ENCODE measurements at places on chromosomes 1 and 21.

DNA sequence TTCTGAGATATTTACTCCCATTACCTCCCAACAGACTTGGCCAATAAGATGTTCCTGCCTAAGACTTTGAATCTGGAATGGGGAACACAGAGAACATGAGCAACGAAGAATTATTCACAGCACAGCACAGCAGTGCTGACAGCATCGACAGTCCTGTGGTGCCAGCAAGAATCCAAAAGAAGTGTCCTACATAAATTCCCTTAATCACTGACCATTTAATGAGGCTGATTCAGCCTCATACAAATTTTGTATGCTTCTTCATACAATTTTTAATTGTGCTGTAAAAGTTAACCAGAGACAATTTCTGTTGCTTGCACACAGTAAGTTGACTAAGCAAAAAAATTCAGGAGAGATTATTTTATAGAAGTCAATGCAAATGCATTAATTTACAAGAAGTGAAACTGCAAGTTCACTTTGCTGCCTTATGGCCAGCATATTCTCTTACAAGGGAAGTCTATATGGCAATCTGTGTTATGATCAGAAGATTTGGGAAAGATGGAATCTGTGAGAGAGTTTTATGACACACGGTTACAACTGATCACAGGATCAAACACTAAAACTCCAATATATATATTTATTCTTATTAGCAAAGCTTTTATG lies 855.9 kb downstream of the LTN1 start:
- no peak for DNase-seq

- no peak for DNase-seq
These were observed 14.8 kb downstream of the URB1 start for GRCh38 chr21:32377991-32378390.

GRCh38 chr1:25917996-25918395 lies 11.8 kb upstream of the STMN1 start:
- DNase-seq: no peak

DNA sequence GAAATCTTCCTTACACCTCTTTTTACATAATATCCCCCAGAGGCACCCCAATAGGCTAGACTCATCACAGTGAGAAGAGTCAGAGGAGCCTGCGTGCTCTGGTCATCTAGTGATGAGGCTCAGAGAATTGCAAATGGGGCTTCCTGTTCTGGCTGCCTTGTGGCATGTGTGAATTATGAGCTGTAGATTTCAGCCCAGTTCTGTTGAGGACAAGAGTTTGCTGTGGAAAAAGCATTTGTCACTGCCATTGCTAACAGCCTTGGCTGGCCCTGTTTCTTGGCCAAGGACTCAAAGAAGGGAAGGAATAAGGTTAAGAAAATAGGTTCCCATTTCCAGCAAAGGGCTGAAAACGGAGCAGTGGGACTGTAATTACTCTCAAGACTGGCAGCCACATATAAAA lies 30.7 kb downstream of the MRAP start:
- DNase-seq: no peak

- DNase-seq: no peak
These were observed 59.5 kb upstream of the BMP8A start for GRCh38 chr1:39431927-39432326.

- no peak for DNase-seq
These were observed 35.5 kb downstream of the H3-3A start for GRCh38 chr1:226097866-226098625.

DNA sequence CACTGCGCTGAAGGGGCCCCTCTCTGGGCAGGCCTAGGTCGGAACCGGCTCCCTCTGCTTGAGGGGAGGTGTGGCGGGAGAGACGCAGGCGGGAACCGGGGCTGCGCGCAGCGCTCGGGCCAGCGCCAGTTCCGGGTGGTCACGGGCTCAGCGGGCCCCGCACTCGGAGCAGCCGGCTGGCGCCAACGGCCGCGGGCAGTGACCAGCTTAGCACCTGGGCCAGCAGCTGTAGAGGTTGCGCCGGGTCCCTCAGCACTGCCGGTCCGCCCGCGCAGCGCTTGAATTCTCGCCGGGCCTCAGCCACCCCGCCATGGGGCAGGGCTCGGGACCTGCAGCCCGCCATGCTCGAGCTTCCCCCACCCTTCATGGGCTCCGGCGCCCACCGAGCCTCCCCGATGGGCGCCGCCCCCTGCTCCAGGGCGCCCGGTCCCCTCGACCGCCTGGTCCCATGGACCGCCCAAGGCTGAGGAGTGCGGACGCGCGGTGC lies 254.6 kb downstream of the COL11A1 start:
- no peak for DNase-seq
